Mucosa of gallbladder (tissue), 1 donor: ENCODE measurements at places on chromosomes 7 and 10. TPM values are rescaled to one million over a fixed set of nuclear protein-coding genes. Genes with fewer than 3 reads are reported as not detected.

Gene MLXIPL
- 117 TPM for total RNA-seq

Gene RNF32
- total RNA-seq, result 1.8 TPM

GRCh38 chr7:134444961-134445315 is 14.0 kb downstream of the AKR1B1 start:
- no peak for DNase-seq

Gene SFTPA2
- total RNA-seq, result 7.9 TPM

Gene PTPRN2
- 11.9 TPM for total RNA-seq

Gene GPER1
- total RNA-seq, result 4.7 TPM

Gene OPN4
- not detected for total RNA-seq

GRCh38 chr7:74051629-74052410 is 23.8 kb downstream of the ELN start:
- DNase-seq, result no peak

GRCh38 chr7:14275356-14275755 is 285.9 kb upstream of the ETV1 start:
- DNase-seq, result no peak

DNA sequence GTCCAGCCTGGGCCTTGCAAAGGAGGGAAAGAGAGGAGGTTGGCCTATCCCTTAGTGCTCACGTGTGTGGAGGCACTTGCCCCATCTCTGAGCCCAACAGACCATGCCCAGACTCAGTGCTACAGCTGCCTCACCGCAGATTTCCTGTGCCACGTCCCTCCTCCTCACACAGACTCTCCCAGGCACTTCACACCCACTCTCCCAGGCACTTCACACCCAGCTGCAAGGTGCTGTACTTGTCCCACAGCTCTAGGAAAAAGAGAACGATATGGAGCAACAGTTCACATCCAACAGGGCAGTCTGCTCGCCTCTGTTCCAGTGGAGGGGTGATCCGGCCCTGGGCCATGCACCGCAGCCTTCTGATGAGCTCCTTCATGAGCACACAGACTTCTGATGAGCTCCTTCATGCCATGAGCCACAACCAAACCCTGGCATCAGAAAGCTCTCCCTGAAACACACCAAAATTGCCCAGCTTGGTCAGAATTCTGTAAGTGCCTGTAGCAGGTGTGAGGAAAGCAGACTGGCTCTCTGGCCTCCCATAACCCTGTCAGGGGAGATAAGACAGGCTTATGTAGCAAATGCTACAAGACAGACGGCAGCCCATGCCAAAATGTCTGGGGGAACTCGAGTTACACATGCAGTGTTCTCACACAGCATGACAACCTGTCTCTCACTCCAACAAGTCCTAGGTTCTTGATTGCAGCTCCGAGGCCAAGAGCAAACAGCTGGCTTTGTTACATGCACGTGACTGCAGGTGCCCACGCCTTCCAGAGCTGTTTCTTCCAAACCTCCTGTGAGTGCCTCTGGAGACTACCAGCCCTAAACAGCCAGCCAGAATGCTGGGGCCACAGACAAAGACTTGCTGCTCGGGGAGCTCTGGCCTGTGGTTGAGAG is 348.5 kb downstream of the GRID1 start:
- no peak for DNase-seq

DNA sequence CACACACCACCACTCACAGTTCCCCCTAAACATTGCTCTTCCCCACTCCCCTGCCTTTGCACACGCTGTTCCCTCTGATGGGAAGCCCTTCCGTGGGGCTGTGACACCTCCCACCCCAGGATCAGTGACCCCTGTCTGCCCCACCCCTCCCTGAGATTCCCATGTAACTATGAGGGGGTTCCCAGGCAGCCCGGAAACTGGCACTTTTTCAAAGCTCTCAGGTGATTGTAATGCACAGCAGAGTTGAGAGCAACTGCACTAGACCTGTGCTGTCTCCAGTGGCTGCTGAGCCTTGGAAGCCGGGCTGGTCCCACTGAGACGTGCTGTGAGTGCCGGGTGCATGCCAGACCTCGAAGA is 29.8 kb downstream of the GPRIN2 start:
- DNase-seq, result no peak

DNA sequence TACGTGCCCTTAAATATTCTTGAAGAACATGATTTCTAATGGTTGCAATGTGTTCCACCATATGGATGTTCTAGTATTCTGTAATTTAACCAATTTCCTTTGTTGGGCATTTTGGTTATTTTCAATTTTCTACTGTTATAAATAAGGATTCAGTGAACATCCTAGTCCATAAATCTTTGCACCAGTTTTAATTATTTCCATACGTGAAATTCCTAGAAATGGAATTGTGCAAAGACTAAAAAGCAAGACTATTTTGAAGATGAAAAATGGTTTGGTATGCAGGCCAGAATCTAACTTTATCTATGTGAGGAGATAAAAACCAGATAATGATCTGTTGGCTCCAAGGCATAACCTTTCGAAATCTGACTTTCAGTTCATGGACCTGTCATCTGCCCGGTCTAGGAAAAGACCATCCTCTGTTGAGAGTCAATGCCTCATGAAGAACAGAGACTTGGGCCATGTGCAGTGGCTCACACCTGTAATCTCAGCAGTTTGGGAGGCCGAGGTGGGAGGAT is 633.2 kb upstream of the NRP1 start:
- no peak for DNase-seq

DNA sequence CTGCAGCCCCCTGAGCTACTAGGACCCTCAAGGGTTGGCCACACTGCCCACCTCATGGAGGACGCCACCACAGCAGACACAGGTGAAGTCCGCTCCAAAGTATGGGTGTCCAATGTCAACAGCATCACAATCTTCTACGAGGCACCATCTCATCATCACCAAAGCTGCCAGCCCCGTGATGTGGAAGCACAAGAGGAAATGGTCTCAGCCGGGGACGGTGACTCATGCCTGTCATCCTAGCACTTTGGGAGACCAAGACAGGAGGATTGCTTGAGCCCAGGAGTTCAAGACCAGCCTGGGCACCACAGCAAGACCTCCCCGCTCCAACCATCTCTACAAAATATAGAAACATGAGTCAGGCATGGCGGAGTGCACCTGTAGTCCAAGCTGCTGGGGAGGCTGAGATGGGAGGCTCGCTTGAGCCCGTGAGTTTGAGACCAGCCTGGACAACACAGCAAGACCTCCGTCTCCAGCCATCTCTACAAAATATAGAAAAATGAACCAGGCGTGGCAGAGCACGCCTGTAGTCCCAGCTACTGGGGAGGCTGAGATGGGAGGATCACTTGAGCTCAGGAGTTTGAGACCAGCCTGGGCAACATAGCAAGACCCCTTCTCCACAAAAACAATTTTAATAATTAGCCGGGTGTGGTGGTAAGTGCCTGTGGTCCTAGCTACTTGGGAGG is 48.8 kb upstream of the MYL10 start:
- DNase-seq, result no peak

DNA sequence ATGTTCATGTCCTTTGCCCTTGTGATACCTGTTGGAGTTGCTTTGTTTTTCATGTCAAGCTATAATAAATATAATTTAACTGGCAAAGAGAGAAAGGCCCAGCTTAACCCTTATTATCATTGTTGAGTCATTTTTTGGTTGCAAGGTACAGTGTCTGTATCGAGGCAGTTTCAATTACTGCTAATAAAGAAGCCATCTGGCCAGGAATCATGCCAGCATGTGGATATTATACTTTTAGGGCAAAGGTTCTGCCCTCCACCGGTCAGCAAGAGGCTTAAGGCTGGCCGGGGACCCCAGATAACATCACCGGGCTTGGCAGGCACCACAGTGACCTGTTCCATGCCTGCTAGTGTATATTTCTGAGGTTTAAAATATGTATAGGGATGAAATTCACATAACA is 9.0 kb upstream of the CYP3A4 start:
- no peak for DNase-seq

GRCh38 chr7:14236834-14237233 is 247.4 kb upstream of the ETV1 start:
- DNase-seq, result no peak

- no peak for DNase-seq
These were observed 21.1 kb downstream of the NCAPG2 start for GRCh38 chr7:158683541-158683940.

Gene KNDC1
- total RNA-seq, result 5.2 TPM

Gene PAPOLB
- 0.14 TPM for total RNA-seq

DNA sequence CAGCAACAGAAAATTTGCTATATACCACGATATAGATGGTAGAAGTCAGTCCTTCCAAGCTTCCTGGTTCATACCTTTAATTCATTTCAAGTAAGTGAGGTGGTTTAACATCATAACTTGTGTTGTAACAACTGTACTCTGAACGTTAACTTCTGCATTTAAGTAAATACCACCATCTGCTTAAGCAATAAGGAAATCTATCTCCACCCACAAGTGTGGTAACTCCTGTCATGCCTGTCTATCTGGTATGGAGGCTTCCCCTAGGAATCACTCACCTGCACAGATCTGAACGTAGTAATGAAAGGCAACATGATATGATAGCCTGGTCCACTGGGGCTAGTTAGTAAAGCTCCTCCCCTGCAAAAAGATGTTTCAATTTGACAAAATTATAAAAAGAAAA is 2.3 kb downstream of the ERLIN1 start:
- DNase-seq, result no peak

DNA sequence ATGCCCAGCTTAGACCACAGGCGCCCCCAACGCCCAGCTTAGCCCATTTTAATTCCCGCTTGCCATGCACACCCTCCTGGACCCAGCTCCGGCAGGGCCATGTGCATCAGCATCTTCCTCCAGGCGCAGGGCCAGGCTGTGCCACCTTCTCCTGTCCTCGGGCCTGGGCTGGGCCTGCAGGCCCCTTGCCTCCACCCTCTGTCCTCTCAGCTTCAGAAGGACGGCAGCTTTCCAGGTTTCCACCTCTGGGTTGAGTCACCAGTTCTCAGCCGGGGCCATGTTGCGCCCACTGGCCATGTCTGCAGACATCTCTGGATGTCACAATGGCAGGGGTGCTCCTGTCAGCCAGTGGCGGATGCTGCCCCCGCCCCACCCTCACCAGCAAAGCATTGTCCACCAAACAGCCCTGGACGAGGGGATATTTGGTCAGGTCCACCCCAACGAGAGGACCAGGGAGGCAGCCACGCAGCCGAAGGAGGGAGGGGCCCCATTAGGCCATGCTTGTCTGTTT is 59.1 kb upstream of the NKX6-2 start:
- DNase-seq, result no peak

DNA sequence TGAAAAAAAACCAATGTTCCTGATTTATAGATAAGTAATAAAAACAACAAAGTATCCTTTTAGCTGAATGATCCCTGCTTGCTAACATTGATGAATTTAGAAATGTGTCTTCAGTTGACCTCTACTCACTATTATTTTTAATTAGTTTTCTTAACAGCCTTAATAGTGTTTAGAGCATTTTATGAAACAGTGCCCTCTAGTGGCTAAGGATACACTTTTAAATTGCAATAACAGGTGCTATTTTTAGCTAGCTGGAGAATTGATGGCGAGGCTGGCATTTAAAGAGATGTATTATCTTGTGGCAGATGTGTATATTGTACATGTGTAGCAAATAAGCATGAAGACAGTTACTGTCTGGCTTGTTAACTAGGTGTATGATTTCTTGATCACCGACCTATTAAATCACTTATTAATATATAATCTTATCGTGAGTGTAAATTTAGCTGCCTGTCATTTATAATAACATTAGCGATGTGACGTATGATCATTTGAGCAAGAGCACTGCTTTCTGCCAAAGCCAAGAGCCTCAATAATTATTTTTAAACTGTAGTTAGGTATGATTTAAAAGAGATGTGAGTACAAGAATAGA is 451.9 kb downstream of the DPP6 start:
- no peak for DNase-seq

- DNase-seq, result no peak
These were observed at the start of gene LRRC4 for GRCh38 chr7:128030654-128031611. Gene LRRC4, minus strand, starts transcription at chr7:128031437. Its CDS starts 797 bp downstream, at chr7:128030640.

- DNase-seq, result no peak
These were observed 3.4 kb downstream of the BICC1 start for GRCh38 chr10:58516119-58516518.

DNA sequence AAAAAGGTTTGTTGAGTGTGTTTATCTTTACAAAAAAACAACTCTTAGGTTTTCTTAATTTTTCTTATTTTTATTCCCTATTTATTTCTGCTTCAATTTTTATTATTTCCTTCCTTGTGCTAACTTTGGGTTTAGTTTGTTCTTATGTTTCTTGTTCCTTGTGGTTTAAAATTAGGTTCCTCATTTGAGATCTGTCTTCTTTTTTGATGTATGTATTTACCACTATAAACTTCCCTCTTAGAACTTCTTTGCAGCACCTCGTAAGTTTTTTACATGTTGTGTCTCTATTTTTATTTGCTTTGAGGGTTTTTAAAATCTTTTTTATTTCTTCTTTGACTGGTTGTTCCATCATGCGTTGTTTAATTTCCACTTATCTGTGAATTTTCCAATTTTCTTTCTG is 1217.1 kb upstream of the CELF2 start:
- DNase-seq, result no peak

Gene COMMD3
- total RNA-seq, result 42.7 TPM

DNA sequence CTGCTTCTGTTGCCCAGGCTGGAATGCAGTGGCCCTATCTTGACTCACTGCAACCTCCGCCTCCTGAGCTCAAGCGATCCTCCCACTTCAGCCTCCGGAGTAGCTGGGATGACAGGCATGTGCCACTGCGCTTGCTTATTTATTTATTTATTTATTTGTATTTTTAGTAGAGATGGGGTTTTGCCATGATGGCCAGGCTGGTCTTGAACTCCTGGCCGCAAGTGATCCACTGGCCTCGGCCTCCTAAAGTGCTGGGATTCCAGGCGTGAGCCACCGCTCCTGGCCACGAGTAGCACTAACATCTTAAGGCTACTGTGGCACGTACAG is 70.9 kb downstream of the CARD11 start:
- no peak for DNase-seq
